ENCODE measurements at places on chromosomes 5 and 9. TPM values are rescaled to one million over a fixed set of nuclear protein-coding genes. Genes with fewer than 3 reads are reported as not detected.

DNA sequence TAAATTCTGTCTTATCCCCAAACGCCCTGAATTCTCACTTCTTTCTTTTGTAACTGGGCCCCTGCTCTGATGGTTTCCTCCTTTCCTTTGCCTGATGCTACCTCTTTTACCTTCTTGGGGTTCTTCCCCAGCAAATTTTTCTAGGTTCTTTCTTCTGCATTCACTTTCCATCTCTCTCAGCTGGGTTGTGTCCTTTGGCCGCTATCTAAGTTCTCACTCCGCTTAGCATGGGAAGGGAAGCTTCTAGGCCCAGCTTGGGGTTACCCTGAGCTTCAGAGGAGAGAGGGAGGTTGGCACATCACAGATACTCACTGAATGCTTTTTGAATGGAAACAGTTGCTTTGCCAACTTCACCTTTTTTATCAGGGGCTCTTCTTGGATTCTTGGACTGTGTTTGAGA lies 17.0 kb downstream of the PALM2AKAP2 start:
- peaks cover 3% of the 10 kb centered on the region for H3K27me3 ChIP-seq
- H3K27ac ChIP-seq, result no peak overlapping the region
- H3K36me3 ChIP-seq, result no peaks in the 10 kb centered on the region
- no peak overlapping the region for H3K4me3 ChIP-seq
- H3K4me1 ChIP-seq, result no peaks in the 10 kb centered on the region
- no peak for DNase-seq

Gene TIMD4
- 5.1 TPM for total RNA-seq

Gene BARHL1
- total RNA-seq, result not detected

GRCh38 chr9:78430387-78430786 lies 133.5 kb downstream of the PSAT1 start:
- no peak overlapping the region for H3K4me3 ChIP-seq
- H3K4me1 ChIP-seq, result no peaks in the 10 kb centered on the region
- H3K36me3 ChIP-seq, result no peaks in the 10 kb centered on the region

Gene OTULINL
- 47.1 TPM for total RNA-seq

Gene PCDHGC5
- total RNA-seq, result not detected

Gene SLC34A3
- not detected for total RNA-seq

Gene PIP5KL1
- 3.3 TPM for total RNA-seq

Gene FOXD4L6
- not detected for total RNA-seq

DNA sequence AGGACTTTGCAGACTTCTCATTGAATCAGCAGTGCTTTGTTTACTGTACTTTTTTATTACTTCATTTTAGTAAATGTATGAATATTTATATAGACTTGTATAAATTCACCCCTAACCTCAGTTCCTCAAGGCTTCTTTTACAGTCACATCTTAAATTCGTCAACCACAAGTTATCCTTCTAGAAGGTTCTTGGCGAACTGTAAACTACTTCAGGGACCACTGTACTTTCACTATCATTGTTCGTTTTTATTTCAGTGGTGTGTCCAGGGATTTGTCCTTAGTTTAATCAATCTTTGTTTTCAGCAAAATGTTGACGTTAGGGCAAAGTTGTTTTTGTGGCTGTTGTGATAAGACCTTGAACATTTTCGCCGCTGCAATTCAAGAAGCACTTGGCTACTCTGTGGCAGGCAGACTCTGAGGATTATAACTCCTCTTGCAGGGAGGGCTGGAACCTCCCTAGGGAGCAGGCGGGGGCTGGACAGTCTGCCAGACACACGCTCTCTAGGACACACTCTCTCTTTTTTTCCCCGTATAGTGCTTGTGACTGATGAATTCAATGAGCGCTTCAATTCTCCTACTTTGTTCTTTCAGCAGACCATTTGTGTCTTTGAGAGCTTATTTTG lies 252.8 kb downstream of the FBXL7 start:
- H3K27me3 ChIP-seq, result no peaks in the 10 kb centered on the region
- no peaks in the 10 kb centered on the region for H3K36me3 ChIP-seq
- no peak overlapping the region for H3K27ac ChIP-seq

Data from CD4-positive, CD25-positive, alpha-beta regulatory T cell (primary cell).